ENCODE measurements at places on chromosomes 5 and 9.

GRCh38 chr5:55829956-55830355, 21.2 kb upstream of the IL31RA start:
- no peak for DNase-seq

DNA sequence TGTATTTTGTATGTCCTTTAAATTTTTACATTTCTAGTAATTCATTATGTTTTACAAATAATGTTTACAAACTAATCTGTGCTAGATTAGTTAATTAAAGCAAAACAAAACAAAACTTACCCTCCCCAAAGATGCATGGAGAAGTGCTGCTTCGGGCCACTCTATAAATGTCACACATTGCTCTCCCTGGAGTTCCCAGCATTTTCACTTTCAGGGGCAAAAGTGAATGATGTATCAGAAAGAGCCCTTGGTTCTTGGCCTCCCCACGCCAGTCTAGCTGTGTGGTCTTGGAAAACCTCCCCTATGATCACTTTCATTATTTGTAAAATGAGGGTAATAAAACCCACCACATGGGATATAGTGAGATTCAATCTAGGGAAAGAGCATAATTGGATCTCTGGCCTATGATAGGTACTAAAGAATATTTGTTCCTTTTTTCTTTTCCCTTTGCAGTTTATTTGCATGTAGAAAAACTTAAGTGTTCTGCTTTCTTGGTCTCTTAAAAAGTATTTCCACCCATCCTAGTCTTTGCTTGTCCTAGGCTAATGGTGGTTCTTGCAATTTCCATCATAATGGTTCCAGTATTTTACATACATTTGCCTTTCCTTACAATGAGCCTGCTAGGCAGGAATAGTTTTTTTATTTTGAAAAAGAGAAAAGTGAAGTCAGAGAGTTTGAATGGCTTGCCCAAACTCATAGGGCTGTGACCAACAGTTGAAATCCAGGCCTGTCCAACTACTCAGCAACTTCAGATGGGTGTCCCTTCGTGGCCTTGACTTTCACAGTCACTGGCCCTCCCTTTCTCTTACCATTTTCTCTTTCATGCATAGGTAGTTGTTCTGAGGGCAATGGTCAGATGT, 184.5 kb upstream of the KLF4 start:
- DNase-seq, result no peak

GRCh38 chr9:127405344-127406125, 8.6 kb downstream of the SLC2A8 start:
- no peak for DNase-seq

DNA sequence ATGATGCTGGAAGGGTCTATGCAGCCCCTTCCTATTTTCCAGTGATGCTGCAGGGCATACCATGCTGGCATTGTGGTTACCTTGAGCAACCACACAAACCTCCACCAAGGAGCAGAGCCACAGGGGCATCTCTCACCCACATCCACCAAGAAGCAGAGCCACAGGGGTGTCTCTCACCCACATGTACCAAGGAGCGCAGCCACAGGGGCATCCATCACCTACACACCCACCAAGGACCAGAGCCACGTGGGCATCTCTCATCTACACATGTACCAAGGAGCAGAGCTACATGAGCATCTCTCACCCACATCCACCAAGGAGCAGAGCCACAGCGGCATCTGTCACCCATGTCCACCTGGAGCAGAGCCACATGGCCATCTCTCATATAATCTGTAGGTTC, 8.8 kb upstream of the GM2A start:
- no peak for DNase-seq

- DNase-seq, result no peak
Measured at GRCh38 chr9:131594906-131595665, 49.8 kb downstream of the PRRT1B start.

GRCh38 chr5:82164977-82165713, 113.0 kb downstream of the RPS23 start:
- DNase-seq, result no peak

DNA sequence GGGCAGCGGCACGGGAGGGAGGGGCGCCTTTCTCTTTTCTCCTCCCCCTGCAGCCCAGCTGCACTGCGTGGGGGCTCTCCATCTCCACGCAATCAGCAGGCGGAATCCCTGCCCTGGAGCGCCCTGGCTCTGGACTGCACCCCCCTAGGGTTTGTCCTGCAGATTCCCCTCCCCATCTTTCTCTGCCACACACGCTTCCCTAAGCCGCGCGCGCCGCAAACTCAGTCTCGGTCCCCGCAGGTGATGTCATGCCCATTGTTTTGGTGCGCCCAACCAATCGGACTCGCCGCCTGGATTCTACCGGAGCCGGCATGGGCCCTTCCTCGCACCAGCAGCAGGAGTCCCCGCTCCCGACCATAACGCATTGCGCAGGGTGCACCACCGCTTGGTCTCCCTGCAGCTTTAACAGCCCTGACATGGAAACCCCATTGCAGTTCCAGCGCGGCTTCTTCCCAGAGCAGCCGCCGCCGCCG, at the start of gene KCNN2:
Gene KCNN2 (plus strand): TSS at position 347 of the 473 bp plus-strand sequence. CDS start 70 bp downstream, at position 417.
- no peak for DNase-seq

DNA sequence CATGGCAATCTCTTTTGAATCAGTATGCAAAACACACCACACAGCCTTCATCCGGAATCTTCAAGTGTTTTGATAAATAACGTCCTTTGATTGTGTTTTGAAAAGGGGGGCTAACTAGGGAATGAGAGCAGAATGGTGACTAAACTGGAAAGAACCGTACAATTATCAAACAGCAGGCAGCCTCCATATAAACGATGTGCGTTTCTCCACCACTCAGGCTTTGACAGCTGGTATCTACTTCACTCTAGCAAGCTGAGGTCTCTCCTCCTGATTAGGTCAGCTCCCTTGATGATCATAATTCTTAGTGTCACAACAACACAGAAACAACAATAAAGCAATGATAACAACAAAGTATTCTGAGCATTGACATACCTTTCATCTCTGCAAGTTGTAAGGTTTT, 465.9 kb downstream of the TUSC1 start:
- no peak for DNase-seq

DNA sequence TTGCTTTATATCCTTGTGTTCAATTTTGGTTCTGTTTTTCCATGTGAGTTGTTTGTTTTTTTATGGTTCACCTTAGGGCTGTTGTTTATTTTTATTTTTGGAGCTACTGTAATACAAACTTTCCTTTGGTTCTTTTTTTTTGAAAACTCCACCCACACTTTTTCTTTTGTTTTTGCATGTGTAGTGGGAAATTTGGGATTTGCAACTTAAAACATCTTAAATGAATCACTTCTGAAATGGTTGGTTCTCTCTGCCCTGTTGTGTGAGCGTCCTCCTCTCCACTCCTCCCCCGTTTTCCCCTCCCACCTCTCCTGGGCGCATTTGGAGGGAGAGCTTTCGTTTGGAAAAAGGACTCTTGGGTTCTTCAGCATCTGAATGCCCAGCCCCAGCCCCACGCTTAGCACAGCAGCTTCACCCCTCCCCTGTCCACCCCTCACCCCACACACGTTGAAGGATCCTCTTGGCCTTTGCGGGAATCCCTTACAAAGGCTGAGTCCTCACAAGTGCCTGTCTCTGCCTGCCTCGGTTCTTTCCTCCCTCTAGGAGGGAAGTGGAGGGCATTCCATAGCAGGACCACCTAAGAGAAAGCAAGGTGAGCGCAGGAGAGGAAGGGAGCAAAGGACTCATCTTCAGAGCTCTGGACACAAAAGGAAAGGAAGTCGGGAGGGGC, 67.2 kb downstream of the DMRT1 start:
- no peak for DNase-seq

DNA sequence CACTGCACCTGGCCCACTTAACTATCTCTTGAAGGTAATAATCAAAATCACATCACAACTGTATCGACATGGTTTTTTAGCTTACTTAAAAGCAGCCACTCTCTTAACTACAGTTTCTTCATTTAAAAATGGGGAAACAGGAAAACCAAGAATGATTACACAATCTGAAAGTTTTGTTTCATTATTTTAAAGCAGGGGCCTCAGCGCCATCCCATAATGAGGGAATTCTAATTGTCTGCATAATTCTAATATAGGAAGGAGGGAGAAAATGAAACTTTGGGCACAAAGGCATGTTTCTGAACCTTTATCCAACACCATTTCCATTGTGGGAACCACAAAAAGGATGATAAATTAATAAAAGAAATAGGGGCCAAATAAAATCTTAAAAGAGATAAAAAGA, 7.6 kb downstream of the HACD4 start:
- DNase-seq, result no peak

- DNase-seq, result peak; percentile 81
Measured at GRCh38 chr5:95858661-95859595, 36.4 kb upstream of the GLRX start.

DNA sequence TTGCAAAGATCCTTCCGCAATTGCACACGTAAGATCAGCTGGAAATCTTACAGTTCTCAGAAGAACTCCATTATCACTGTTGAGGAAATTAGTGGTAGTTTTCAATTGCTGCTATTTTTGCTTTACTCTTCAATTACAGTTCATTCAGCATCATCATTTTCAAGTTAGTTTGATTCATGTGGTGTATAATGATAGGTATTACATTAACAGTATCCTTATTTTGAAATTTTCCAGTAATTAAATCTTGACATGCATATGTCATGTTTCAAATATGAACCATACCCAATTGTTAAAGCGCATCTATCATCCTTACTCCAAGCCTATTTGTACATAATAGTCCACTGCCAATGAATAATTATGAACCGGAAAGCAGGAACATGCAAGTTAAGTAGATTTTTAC, 60.3 kb downstream of the NR6A1 start:
- DNase-seq, result no peak

DNA sequence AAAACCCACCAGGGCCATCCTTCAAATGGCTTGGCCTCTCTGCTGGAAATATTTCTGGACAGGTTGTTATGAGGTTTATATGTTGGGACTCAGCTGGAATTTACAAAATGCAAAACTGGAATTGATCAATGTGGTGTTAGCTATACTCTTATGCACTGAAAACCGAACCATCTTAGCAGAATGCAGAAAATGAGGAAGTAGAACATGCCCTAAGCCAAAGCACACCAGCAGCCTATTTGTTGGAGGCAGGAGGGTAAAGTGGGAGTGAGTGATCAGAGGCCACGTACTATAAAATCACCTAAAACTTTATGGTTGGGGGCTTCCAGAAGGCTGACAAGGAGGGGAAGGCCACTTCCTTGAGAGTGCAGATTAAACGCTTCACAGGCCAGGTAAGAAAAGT, 63.6 kb upstream of the C5orf63 start:
- DNase-seq, result no peak

All from T-helper 22 cell (primary cell).